ENCODE measurements at places on chromosomes 3 and 15.

GRCh38 chr3:52004163-52004787, 8.6 kb upstream of the RPL29 start:
- DNase-seq: peak; percentile 71

DNA sequence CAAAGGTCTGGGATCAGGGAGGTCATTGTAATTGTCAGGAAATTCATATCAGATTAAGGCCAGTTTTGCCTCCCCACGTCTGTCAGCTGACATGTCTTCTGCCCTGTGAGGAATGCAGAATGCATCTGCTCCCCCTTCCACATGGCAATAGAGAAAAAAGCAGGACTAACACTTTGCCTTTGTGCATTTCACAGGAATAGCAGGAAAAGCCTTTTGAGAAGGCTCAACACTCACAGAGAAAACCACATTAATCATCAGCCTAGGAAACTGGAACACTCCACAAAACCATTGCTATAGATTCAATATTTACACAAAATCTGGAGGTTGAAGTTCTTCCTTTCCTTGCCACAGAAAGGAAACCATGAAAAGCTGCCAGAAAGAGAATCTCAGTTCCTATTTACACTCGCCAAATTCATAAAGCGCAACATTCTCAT, 165.2 kb upstream of the HES1 start:
- peak; percentile 31 for DNase-seq

- peak; percentile 24 for DNase-seq
These were observed 17.3 kb downstream of the IGSF10 start for GRCh38 chr3:151443583-151443982.

DNA sequence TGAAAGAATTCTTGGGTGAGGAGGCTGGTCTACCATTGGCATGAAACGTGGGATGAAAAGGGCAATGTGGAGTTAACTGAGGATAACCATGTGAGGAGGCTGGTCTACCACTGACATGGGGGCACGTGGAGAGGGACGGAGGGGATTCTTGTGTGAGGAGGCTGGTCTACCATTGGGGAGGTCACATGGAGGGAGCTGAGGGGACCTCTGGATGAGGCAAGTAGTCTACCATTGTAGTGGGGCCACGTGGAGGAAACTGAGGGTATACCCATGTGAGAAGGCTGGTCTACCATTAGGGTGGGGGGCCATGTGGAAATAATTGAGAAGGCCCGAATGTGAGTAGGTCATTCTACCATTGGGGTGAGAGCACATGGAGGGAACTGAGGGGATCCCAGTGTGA, 154.1 kb downstream of the FBLN2 start:
- DNase-seq: no peak

DNA sequence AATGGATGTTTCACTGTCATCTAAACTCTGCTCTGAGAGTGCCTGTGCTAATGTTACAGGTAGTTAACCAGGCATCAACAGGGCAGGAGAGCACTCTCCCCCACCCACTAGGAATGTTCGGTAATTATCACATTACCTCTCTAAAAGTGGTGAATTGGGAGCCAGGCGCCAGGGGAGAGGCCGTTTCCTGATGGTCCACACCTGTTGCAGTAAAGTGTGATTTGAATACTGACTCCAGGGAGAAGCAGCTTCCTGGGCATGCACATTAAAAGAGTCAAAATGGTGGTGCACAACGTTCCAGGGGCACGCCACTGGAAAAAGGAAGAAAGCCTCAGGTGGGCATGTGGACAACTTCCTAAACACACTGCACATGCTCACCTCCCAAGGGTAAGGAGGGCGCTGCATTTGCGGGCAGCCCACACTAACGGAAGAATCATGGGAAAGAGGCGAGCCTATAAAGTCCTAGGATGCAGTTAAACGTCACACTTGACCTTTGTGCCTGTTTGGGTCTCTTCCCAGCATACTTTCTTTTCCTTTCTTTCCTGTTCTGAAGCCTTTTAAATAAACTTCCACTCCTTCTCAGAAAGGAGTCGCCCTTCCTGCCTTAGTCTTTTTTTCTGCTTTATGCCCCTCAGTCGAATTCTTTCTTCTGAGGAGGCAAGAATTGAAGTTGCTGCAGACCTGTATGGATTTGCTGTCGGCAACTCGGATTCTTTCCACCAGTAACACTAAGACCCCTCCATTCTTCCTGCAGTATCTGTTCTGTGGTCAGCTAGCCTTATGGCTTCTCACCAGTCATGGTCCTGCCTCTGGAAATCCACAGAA, 28.9 kb upstream of the GPD1L start:
- no peak for DNase-seq

GRCh38 chr15:53448232-53449015, 311.0 kb downstream of the WDR72 start:
- no peak for DNase-seq

- no peak for DNase-seq
These were observed 342.6 kb upstream of the ICE2 start for GRCh38 chr15:60821462-60822061.

- no peak for DNase-seq
These were observed 270.2 kb downstream of the CADM2 start for GRCh38 chr3:85228966-85229365.

DNA sequence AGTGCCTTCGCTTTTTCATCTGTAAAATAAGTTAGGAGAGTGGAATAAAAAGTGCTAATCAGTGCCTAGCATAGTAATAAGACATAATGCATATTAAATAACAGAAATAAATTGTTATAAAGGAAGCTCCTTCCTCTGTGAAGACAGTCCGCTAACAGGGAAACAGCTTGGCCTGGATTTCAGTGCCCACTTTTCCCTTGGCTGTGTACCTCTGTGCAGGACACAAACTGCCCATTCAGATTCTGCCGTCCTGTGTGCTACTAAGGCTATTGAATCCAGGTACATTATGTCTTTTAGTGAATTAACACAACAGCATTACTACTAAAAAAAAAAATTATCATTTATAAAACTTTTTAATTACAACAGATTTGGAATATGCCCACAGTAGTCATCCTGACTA, 90.7 kb downstream of the TBL1XR1 start:
- no peak for DNase-seq

DNA sequence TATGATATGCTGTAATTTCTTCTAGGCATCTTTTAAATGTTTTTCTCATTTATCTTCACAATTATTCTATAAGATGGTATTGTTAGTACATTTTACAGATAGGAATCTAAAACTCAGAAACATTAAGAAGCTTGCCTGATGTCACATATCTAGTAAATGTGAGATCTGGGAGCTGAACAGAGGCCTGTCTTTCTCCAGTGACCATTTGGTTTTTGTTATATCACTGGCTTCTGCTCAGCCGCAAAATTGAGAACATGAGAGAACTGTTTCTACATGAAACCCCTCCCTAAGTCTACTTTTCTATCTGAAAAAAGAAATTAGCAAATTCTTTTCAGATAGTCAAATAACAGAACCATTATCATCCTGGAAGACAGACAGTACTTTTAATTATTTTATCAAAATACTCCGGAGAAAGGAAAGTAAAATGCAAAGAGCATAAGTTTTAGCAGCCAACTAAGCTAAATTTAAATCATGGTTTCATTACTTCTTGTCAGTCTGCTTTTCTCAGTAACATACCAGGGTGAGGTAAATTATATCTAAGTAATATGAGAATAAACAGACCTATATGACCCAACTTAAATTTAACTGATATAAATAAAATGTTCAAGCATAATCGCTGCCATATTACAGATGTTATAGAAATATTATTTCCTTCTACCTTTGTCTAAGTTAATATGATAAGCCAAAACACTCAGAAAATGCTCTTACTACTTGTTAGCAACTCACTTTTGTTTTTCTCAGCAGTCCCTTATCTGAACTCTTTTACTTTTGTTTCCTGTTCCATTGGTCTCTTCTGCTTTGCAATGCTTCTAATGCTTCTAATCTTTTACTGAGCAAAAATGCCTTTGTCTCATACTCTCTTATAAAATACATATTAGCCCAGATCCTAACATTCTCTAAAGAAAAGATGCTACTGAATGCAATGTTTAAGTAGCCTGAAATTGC, 68.0 kb upstream of the MBNL1 start:
- no peak for DNase-seq

GRCh38 chr3:153397794-153398193, 235.8 kb downstream of the RAP2B start:
- DNase-seq: peak; percentile 30

GRCh38 chr3:179969525-179969924, 67.2 kb downstream of the PEX5L start:
- DNase-seq: peak; percentile 59

DNA sequence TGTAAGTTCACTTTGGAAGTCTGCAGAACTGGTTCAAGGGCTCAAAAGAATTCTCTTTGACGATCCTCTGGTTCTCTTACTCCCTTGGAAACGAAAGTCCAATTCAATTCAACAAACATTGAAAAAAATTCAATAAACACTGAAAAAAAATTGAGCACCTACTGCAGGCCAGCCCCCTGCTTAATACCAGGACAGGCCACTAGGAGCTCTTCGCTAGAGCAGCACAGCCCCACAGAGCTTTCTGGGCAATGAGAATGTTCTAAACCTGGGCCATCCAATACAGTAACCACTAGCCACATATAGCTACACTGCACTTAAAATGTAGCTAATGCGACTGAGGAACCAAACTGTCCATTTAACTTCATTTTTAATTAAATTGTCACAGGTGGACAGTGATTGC, 50.4 kb upstream of the DCLK3 start:
- no peak for DNase-seq

- peak; percentile 51 for DNase-seq
These were observed 28.9 kb downstream of the IGSF10 start for GRCh38 chr3:151431940-151432339.

- no peak for DNase-seq
These were observed 39.9 kb downstream of the PLS1 start for GRCh38 chr3:142636050-142636449.

- DNase-seq: peak; percentile 26
These were observed 4.4 kb downstream of the DALRD3 start for GRCh38 chr3:49013738-49014660.

DNA sequence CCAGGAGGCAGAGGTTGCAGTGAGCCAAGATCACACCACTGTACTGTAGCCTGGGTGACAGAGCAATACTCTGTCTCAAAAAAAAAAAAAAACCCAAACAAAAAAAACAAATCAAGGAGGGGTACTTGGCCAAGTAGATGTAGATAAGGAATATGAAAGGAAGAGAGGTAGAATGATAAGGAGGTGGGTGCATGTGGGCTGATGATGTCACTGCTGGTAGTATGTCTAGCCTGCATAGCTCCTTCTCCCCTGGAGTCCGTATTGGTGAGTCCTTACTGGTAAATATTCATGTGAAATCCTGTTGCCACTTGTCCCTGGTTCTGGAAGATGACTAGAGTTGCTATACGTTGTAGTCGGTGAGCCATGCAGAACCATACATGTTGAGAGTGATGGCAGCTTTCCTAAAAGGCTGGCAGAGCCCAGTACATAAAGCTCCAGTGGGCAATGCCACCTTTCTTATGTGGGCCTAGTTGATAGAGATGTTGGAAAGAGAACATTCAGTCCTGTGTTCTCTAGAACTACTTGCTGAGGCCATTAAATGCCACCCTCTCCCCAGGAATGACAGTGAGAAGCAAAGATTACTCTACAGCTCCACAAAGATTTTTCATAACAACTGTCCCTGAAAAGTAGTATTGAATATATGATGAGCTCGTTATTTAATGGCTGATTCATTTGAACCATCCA, 11.0 kb downstream of the KAT2B start:
- DNase-seq: no peak

DNA sequence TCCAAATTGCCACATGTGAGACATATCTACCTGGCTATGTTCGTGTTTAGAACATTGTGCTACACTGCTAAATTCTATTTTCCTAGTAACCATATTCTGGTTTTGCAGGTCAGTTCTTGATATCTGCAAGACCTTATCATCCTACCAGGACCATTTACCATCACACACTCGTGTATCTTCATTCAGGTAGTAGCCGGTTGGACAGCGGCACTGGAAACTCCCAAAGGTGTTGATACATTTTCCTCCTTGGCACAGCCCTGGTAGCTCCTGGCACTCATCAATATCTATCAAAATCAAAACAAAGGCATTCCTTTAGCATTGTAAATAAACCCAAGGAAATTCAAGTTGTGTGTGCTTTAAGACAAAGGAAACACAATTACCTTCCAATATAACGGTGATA, 134.2 kb downstream of the DUT start:
- no peak for DNase-seq

GRCh38 chr3:4729061-4729973, 236.2 kb downstream of the ITPR1 start:
- DNase-seq: no peak

GRCh38 chr15:70528270-70528706, 235.1 kb downstream of the UACA start:
- peak; percentile 31 for DNase-seq

DNA sequence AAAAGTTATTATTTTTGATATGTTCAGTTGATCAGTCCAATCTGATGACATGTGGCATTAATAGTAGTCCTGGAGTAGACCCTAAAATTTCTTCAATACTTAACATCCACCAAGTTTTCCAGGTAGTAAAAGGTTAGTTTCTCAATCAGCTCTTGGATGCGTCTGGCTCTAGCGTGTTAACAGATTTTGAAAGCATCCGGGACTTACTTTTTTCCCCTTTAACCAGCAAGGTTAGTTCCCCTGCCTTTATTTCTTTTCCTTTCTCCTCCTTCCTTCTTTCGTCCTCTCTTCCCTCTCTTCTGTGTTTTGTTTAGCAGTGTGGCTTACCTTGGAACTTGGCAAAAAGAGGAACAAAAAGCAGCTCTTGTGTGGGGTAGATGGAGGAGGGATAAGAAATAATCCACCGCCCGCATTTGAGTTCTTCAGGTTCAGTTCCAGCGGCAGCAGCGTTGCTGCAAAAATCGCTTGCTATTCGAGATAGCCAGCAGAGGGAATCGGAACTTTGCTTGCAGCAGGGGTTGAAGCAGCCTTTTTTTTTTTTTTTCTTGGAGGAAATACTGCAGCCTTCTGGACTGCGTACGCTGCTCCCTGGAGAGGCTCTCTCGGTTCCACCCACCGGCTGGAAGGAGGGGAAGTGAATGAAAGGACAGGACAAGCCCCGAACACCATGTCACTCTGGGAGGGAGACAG, at the start of gene RBMS3:
TSS of gene RBMS3 (plus strand) at position 668 of the 690 bp plus-strand sequence.
- DNase-seq: peak; percentile 98

- no peak for DNase-seq
These were observed 478.9 kb downstream of the NLGN1 start for GRCh38 chr3:173876476-173876875.

DNA sequence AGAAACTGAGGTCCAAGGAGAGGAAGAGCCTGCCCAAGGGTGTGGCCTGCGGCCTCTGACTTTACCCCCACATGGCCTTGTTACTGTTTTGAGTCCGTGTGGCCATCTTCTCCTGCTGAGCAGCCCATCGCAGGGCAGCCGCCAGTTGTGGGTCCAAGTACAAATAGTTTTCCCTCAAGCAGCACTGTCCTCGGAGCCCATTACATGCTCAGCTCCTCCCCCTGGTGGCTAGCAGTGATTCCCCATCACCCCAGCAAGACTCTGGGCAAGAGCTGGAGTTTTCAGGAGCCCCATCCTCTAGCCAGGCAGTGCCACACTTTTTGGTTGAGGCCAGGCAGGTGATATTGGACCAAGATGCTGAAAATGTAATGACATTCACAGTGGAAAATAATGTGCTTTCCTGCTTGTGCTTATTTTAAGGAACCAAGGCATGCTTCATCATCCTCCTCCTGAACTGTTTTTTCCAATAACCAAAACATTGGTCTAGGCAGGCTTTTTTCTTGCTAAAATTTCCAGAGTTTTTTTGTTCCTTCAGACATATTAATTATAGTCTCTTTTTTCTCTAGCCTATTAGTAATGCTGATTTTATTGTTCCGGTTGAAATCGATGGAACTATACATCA, 23.2 kb upstream of the VILL start:
- peak; percentile 66 for DNase-seq

- DNase-seq: peak; percentile 72
These were observed 6.1 kb downstream of the ERICH6 start for GRCh38 chr3:150697646-150698045.
